Vagina (tissue), 2 donors: ENCODE measurements at places on chromosomes 1 and 21.

DNA sequence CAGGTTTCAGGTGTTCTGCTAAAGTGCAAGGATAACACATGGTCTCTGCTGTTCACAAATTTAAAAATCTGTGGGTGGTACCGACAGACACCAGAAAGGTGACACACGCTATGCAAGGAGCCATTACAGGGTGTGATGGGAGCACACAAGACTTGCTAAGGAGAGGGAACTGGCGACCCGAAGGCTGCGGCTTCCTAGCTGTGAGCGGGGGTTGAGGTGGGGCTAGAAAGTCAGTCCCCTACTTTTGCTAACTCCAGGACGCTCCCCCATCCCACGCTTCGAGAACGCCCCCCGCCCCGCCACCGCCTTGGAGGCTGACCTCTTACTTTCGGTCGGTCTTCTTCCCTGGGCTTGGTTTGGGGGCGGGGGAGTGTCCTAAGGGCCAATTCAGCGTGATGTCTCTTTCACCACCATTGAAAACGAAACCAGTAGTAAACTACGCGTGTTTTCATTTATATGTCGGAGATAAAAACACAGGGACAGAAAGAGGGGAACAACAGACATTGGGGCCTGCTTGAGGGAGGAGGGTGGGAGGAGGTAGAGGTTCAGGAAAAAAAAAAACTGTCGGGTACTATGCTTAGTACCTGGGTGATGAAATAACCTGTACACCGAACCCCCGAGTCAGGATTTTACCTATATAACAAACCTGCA is 1.1 kb downstream of the CKS1B start:
- DNase-seq = no peak

DNA sequence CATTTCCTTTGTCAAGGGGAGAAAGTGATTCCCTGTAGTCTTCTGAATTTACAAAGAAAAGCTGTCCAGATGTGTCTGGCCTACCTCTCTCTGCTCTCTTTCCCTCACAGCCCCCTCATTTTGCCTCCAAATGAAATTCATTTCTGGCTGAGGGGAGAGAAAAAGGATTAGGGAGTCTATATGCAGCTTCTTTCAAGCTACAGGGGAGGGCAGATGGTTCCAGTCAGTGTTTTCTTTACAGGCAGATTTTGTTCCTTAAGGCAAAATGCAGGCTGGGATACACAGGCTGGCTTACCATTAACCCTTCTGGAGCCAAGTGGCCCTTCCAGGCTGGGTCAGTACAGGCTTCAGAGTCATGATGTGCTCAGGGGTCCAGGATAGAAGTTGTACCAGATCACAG is 198.1 kb upstream of the USP24 start:
- no peak for DNase-seq

GRCh38 chr1:21779613-21780521 is 3.1 kb downstream of the USP48 start:
- no peak for DNase-seq

DNA sequence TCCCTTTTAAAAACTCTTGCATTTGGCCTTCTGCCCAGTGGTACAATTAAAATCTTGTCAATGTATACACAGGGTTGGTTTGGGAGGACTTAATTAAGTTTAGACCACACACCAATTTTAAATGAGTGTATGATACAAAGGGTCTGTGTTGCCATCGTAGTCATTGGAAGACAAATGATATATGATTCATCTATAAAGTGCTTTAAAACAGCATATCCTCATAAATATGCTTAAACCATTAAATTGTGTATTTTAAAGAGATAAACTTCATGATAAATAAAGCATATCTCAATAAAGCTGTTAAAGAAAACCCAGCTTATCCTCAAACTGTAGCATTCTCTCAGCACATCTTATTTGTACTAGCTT is 69.5 kb downstream of the LUZP1 start:
- no peak for DNase-seq

DNA sequence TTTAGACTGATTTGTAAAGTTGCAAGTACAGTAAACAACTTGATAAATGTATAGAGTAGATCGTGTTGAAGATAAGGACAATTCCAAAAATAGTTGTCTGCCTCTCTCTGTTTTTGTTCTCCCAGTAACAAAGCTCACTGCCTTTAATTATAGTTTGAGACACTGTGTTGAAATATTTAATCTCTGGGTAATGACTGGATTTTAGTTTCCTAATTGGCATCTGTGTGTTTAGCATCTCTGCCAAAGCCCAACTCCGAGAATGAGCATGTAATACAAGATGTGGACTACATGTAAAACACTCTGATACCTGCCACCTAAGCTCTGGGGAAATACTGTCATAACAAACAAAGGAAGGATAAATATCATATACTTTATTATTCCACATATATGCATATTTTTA is 27.7 kb upstream of the SDE2 start:
- no peak for DNase-seq

GRCh38 chr1:8028571-8028910 is 2.4 kb upstream of the ERRFI1 start:
- DNase-seq = no peak

DNA sequence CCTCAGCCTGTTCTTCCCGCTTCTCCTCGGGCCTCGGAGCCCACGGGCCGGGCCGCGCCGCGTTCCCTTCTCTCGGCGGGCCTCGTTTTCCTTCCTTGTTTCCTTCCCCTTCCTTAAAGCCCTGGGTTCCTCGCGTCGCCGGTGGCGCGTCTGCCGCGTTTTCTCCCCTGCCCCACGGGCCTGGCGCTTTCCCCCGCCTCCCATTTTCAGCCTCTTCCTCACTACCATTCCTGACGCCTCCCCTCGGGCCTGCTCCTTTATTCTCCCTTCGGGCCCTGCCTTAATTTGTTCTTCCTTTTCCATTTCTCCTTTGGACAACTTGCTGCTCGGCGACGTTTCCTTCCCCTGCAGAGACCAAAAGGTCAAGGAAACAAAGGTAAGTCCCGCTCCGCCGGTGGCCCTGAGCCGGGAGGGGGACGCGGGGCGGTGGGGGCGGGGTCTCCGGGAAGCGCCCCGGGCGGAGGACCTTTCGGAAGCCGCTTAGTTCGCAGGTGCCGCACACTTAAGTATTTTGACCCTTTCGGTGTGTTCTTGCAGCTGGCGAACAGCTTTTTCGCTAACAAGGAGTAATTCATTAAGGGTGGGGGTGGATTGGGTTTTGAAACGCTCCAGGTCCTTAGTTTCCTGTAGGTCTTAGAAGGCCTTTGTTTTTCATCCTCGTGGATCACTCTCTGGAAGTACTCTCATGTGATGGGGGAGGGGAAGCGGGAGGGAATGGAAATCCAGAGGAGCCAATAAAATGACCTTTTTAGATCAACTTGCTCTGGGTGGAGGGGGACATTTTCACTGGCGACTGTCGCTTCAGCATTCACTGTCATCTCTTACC is 780 bp downstream of the YTHDF2 start:
- DNase-seq = no peak

- no peak for DNase-seq
Observed at GRCh38 chr1:235632506-235633401, 16.8 kb downstream of the GNG4 start.

GRCh38 chr1:188237573-188238348 is 1409.0 kb downstream of the PLA2G4A start:
- DNase-seq = no peak
